ENCODE measurements at places on chromosomes 4 and X. TPM values are rescaled to one million over a fixed set of nuclear protein-coding genes. Genes with fewer than 3 reads are reported as not detected.

GRCh38 chr4:169103966-169104412 is 93.9 kb upstream of the CBR4 start:
- peak; percentile 36 for DNase-seq

The DNAAF6 gene
- total RNA-seq = not detected

GRCh38 chrX:106484233-106484632 is 127.5 kb upstream of the RADX start:
- no peak for DNase-seq

DNA sequence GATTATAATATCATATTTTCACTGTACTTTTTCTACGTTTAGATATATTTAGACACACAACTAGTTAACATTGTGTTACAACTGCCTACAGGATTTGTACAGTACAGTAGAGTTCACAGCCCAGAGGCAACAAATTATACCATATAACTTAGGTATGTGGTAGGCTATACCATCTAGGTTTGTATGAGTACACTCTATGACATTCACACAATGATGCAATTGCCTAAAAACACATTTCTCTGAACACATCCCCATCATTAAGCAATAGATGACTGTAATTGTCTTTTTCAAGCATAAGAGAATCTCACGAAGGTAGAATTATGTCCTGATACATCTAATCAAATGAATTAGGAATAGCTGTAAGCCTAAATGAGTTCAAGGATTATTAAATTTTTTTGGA is 12.3 kb upstream of the TIGD2 start:
- DNase-seq = no peak

The ZNF718 gene
- 0.05 TPM for total RNA-seq

GRCh38 chrX:97637289-97637688 is 753.6 kb downstream of the RPA4 start:
- DNase-seq = no peak

DNA sequence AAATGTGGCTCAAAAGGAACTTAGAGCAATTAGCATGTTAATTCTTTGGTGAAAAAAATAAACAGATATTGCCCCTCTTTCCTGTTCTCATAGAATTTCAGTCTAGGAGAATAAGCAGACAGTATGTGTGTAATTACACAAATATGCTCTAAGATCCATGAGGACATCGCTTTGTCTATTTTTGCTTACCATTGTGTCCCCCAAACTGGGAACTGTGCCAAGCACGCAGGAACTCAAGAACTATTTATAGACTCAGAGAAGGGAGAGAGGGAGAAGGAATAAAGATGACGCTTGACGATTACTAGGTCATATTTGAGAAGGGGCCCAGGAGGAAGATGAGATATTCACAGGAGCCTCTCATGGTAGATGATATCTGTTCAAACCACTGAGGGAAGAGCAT is 692.6 kb downstream of the RAB28 start:
- peak; percentile 100 for DNase-seq

The SAP30 gene
- total RNA-seq = 39.0 TPM

DNA sequence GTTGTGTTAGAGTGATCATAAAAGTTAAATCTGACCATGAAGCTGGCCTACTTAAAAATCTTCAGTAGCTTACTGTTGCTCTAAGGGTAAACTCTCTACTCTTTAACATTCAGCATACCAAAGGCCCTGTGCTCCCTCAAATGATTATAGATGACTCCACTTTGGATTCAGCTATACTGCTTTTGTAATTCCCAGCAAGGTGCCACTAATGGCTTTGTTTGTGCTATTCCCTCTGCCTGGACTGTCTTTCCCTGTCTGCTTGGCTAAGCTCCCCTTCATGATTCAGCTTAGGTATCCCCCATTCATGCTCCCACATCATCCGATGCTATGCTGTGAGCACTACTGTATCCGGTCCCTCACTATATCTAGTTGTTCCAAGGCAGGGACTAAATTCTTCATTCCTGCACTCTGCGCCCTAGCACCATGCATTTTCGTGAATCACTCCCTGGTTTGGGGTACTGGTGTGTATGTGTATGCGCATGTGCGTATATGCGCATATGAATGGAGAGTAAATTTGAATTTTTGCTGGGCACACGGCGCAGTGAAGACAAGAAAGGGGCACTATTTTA is 453 bp upstream of the PBDC1 start:
- DNase-seq = no peak

The POLA1 gene
- 36.0 TPM for total RNA-seq

GRCh38 chr4:90542216-90542615 is 415.0 kb downstream of the CCSER1 start:
- no peak for DNase-seq

DNA sequence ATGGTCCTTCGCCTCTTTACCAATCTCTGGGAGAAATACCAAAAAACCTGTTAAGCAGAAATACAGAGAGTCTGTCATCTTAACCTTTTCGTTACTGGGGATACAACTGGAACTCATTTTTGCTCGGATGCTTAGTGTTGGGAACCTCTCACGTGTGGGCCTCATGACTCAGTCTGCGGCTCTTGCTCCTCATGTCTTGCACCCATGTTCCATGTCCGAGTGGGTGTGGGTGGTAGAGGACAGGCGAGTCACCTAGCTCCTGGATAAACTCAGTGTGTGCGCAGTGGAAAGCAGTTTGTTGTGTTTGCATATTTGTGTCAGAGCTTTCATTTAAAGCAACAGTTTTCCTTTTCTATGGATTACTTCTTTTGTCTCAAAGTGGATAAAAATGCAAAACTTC is 70.6 kb downstream of the TNIP2 start:
- DNase-seq = no peak

The GLUD2 gene
- 0.55 TPM for total RNA-seq

The C4orf54 gene
- total RNA-seq = 0.63 TPM

GRCh38 chr4:56134266-56134665 is 185.5 kb downstream of the CEP135 start:
- DNase-seq = peak; percentile 3

The TDO2 gene
- total RNA-seq = 0.11 TPM
